Activated naive CD4-positive, alpha-beta T cell treated with Interleukin-2 at 50 U/mL for 16 hours (primary cell): ENCODE measurements at places on chromosomes 1 and 21.

DNA sequence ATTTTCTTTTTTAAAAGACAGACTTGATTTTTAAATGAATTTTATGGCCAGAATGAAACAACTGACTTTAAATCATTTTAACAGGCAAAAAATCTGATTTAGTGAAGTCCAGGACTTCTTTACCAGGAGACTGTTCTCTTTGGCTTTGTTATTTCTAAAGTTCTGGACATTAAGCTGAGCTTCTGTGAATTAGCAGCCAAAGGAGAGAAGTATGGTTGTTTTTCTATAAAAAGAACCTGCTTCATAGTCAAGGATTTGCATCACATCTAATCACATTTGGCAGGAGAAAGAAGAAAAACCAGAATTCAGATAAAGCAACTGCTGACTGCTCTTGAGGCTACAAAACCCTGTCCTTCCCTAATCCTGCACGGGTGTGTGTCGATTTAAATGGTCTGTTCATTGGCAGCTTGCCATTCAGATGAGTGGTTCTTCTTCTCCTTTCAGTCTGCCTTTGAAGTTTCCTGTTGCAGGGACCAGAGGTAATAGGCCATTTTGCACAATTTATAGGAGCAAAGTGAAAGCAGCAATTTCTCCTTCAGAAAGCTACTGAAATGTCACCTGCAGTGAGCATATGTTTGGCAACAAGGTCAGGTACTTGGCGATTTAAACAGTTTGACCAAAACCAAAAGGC is 215.4 kb downstream of the OLFM3 start:
- no peak for DNase-seq

GRCh38 chr1:206821493-206821892 is 43.9 kb upstream of the IL20 start:
- no peak for DNase-seq

- no peak for DNase-seq
Measured at GRCh38 chr1:183877053-183877720, 72.3 kb downstream of the RGL1 start.

GRCh38 chr1:114023377-114023776 is 44.1 kb downstream of the OLFML3 start:
- DNase-seq: no peak

DNA sequence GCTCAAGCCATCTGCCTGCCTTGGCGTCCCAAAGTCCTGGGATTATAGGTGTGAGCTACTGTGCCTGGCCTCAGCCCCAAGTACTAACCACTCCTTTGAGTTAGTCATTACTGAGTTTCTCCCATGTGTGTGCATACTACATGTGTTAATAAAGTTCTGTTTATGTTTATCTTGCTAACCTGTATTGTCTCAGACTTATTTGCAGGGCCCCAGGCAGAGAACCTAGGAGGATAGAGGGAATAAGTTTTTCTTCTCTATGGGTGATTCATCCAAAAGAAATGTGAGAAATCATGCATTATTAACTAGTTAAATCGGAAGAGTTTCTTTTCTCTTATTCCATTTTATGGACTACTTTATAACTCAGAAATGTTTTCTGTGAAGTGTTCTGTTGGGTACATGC is 203.9 kb upstream of the CACYBP start:
- DNase-seq: no peak
